Muscle of leg (tissue), 16 donors: ENCODE measurements at places on chromosomes 5 and 9.

GRCh38 chr5:135750506-135750905, 84.0 kb upstream of the SLC25A48 start:
- H3K36me3 ChIP-seq: no peaks in the 10 kb centered on the region
- no peaks in the 10 kb centered on the region for H3K27me3 ChIP-seq
- H3K27ac ChIP-seq: no peak overlapping the region
- no peak overlapping the region for H3K4me3 ChIP-seq
- H3K4me1 ChIP-seq: no peaks in the 10 kb centered on the region

GRCh38 chr9:112120439-112120925, 54.6 kb downstream of the SUSD1 start:
- no peak overlapping the region for H3K27ac ChIP-seq
- no peak overlapping the region for H3K4me3 ChIP-seq
- no peaks in the 10 kb centered on the region for H3K27me3 ChIP-seq
- DNase-seq: no peak
- H3K36me3 ChIP-seq: peaks cover 15% of the 10 kb centered on the region
- H3K4me1 ChIP-seq: no peaks in the 10 kb centered on the region

- no peak for DNase-seq
- no peaks in the 10 kb centered on the region for H3K27me3 ChIP-seq
- no peak overlapping the region for H3K4me3 ChIP-seq
- H3K4me1 ChIP-seq: no peaks in the 10 kb centered on the region
- H3K36me3 ChIP-seq: no peaks in the 10 kb centered on the region
Measured at GRCh38 chr5:45648744-45649143, 47.4 kb downstream of the HCN1 start.

GRCh38 chr5:176418251-176418650, 1.9 kb upstream of the CLTB start:
- DNase-seq: no peak
- no peaks in the 10 kb centered on the region for H3K27me3 ChIP-seq
- H3K36me3 ChIP-seq: no peaks in the 10 kb centered on the region
- no peak overlapping the region for H3K27ac ChIP-seq

- H3K27ac ChIP-seq: no peak overlapping the region
- H3K4me1 ChIP-seq: no peaks in the 10 kb centered on the region
- H3K27me3 ChIP-seq: no peaks in the 10 kb centered on the region
- no peak overlapping the region for H3K4me3 ChIP-seq
Measured at GRCh38 chr9:2378266-2378665, 243.3 kb upstream of the VLDLR start.

GRCh38 chr9:131594906-131595665, 49.8 kb downstream of the PRRT1B start:
- H3K36me3 ChIP-seq: peaks cover 81% of the 10 kb centered on the region
- H3K4me1 ChIP-seq: peaks cover 12% of the 10 kb centered on the region
- H3K27ac ChIP-seq: no peak overlapping the region

- H3K36me3 ChIP-seq: no peaks in the 10 kb centered on the region
- peaks cover 3% of the 10 kb centered on the region for H3K4me1 ChIP-seq
- no peaks in the 10 kb centered on the region for H3K27me3 ChIP-seq
Measured at GRCh38 chr9:135602789-135603481, 36.4 kb downstream of the GLT6D1 start.

DNA sequence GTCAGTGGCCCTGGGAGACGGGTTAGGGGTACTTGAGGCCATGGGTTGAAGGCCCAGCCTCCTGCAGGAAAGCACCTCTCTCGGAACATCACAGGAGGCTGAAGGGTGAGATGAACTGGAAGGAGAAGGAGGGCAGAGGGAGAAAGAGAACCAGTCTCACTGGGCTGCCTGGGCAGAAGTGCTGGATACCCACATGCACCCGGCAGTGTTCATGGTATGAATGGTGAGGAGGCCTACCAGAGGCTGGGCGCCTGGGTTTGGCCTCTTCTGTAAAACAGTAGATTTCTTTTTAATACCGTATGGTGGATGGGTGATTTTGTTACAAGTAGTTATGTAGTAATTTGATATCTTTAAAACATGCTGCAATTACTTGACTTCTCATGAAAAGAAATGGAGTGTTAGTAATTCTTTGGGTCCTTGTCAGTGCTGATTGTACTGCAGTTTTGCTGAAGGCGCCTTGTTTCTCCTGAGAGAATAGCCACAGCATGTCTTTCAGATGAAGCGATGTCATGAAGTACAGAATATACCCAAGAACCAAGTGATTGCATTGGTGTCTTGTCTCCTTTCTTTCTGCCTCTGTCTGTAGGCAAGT, 258.6 kb downstream of the FANCC start:
- H3K36me3 ChIP-seq: peaks cover 22% of the 10 kb centered on the region
- peaks cover 65% of the 10 kb centered on the region for H3K4me1 ChIP-seq
- no peak for DNase-seq
- H3K27ac ChIP-seq: peak overlapping the region; percentile 43
- no peaks in the 10 kb centered on the region for H3K27me3 ChIP-seq
- H3K4me3 ChIP-seq: no peak overlapping the region

- H3K36me3 ChIP-seq: no peaks in the 10 kb centered on the region
- H3K4me1 ChIP-seq: no peaks in the 10 kb centered on the region
- no peak overlapping the region for H3K27ac ChIP-seq
- DNase-seq: no peak
Measured at GRCh38 chr9:120330031-120330430, 249.9 kb downstream of the CDK5RAP2 start.

- peak overlapping the region; percentile 86 for H3K4me3 ChIP-seq
- peak overlapping the region; percentile 97 for H3K27ac ChIP-seq
- peaks cover 7% of the 10 kb centered on the region for H3K36me3 ChIP-seq
- no peaks in the 10 kb centered on the region for H3K27me3 ChIP-seq
- DNase-seq: peak; percentile 43
- H3K4me1 ChIP-seq: peaks cover 3% of the 10 kb centered on the region
Measured at GRCh38 chr9:4680173-4680525, 780 bp downstream of the CDC37L1 start.

DNA sequence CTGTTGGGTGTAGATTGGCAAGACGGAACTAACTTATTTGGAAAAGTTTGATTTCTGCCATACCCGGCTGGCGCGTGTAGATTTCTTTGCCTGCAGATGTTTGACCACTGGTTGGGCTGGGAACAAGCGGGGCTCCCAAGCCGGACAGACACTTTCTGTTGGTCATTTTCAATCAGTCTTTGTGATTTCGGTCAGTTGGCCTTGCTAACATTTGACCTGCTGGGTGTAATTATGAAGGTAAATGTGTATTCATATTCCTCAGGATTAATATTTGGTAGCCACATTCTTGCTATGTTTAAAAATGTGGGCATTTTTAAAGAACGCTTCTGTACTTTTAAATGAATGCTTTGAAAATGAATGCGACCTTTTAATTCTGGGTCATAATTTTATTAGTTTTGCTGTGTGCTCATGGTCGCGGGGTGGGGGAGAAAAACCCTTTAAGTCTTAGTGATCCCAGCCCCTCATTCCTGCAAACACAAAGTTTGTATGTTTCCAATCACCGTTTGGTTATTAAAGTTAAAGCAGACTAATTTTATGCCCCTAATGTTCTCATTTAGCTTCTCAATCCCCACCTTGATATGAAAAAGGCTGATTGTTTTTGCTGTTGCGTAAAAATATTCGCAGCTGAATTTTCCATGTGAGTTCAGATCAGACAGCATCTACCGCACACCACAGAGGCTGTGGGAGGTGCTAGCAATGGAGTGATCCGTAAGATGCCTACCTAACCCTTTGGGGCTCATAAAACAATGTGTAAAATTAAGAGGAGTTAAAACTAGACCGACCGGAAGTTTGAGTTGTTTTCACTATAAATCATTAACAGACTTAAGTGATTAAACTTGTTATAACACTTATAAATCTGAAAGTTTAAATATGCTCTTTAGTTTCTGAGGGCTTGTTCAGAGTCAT, 1.5 kb downstream of the RASGRF2 start:
- no peak for DNase-seq
- peaks cover 39% of the 10 kb centered on the region for H3K27me3 ChIP-seq
- H3K4me3 ChIP-seq: peak overlapping the region; percentile 28
- peaks cover 6% of the 10 kb centered on the region for H3K4me1 ChIP-seq
- H3K27ac ChIP-seq: no peak overlapping the region

DNA sequence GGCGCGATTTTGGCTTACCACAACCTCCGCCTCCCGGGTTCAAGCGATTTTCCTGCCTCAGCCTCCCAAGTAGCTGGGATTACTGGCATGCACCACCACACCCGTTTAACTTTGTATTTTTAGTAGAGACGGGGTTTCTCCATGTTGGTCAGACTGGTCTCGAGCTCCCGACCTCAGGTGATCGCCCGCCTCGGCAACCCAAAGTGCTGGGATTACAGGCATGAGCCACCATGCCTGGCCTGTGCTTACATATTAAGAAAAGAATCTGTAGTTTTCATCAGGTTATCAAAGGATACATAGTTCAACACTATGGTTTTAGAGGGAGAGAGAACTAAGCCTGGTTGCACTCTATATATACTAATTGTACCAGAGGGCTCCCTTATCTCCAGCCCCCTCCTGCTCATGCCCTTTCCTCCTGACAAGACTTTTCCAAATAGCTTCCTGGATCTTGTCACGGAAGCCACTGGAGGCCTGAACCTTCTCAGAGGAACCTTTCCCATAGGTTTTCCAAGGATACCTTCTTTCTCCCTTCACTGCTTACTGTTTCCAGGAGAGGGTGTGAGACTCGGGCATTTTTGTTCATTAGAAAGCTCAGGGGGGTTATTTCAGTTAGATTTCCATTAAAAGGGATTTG, 53.1 kb downstream of the SLC44A1 start:
- H3K36me3 ChIP-seq: peaks cover 7% of the 10 kb centered on the region
- DNase-seq: no peak
- no peak overlapping the region for H3K4me3 ChIP-seq
- H3K27ac ChIP-seq: no peak overlapping the region
- no peaks in the 10 kb centered on the region for H3K4me1 ChIP-seq

GRCh38 chr5:89280103-89281037, 397.4 kb upstream of the MEF2C start:
- no peak overlapping the region for H3K4me3 ChIP-seq
- H3K27ac ChIP-seq: no peak overlapping the region
- H3K36me3 ChIP-seq: no peaks in the 10 kb centered on the region
- no peak for DNase-seq
- H3K27me3 ChIP-seq: no peaks in the 10 kb centered on the region
- peaks cover 4% of the 10 kb centered on the region for H3K4me1 ChIP-seq

GRCh38 chr5:55692509-55692908, 19.6 kb downstream of the SLC38A9 start:
- no peak overlapping the region for H3K27ac ChIP-seq
- no peaks in the 10 kb centered on the region for H3K36me3 ChIP-seq
- DNase-seq: no peak
- no peaks in the 10 kb centered on the region for H3K27me3 ChIP-seq
- H3K4me3 ChIP-seq: no peak overlapping the region

- H3K27me3 ChIP-seq: peaks cover 46% of the 10 kb centered on the region
- H3K27ac ChIP-seq: no peak overlapping the region
- peaks cover 12% of the 10 kb centered on the region for H3K4me1 ChIP-seq
- no peak overlapping the region for H3K4me3 ChIP-seq
Measured at GRCh38 chr9:130458027-130458803, 13.5 kb downstream of the ASS1 start.
